Memory B cell (primary cell): ENCODE measurements at places on chromosomes 2 and 18.
A peak's percentile ranks its signal among the peaks of the same experiment; 100 is the strongest.

DNA sequence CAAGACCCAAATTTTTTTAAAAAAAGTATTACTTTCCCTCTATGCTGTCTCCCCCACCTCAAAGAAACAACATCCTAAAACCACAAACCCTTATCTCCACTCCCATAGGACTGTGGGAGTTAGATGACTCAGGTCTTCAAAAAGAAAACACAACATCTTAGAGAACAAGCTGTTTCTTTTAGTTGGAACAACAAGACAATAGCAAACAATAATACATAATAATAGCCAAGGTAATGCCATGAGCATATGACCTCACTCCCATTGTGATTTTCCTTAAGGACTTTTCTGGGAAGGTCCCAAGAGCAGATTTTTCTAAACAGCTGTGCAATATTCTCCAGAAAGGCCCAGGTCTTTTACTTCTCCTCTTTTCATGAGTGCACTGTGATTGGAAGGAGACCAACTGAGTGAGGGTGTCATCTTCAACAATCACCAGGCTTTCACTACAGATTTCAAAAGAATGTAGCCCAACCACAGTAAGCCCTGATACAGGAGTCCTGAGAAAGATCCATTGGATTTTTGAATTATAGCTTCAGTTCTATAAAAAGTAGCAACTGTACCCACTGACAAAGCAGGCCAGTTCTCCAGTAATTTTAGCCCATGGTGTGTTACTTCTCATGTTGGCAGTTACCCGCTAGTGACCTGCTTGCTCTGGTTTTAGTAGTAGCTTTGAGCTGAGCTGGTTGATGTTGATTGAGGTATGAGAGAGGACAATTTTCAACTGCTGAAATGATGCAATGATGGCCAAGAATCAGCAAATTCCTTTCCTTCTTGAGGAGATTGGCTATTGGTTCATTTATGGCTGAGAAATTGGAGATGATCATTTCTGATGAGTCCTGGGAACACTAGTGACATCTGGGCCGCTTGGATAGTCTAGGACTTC lies 144.5 kb upstream of the TCF4 start:
- no peak for DNase-seq

GRCh38 chr2:9238591-9239326 lies 32.1 kb downstream of the ASAP2 start:
- DNase-seq, result no peak

- DNase-seq, result no peak
Measured at GRCh38 chr2:99600981-99601651, 111.3 kb upstream of the REV1 start.

DNA sequence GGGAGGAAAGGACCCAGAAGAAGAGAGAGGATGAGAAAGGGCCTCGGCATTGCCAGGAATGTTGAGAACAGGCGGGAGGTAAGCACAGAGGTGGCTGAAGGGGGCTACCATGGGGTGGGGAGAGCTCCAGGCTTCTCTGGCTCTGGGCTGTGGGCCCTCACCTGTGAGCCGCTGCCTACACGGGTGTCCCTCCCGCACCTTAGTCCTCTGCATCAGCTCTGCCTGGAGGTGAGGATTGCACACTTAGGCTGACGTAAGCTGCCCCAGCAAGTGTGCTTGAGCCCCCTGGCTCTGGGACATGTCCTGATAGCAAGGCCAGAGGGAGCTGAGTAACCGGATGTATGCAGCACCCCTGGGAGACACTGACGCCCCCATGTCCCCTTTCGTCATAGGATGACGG lies 33.9 kb downstream of the TMEM18 start:
- peak; percentile 2 for DNase-seq

GRCh38 chr2:25817630-25818029 lies 60.7 kb downstream of the ASXL2 start:
- no peak for DNase-seq

DNA sequence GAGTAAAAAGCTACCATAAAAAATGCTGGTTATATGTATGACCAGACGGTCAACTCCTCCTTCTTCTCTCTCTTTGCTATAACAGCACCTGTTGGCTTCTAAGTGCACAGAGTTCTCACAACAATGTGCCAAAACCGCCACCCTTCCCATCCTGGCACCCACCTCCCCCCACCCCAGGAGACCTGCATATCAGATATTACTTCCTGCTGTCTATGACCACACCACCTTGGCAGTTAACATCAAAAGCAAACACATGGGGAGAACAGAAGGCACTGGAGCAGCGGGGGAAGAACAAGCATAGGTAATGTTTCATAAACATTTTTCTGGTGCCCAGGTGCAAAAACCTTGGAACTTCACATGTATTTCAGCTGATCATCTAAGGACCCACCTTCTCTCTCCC lies 15.5 kb downstream of the SPRED2 start:
- DNase-seq, result no peak

GRCh38 chr2:75589391-75590105 lies 28.8 kb upstream of the EVA1A start:
- no peak for DNase-seq

DNA sequence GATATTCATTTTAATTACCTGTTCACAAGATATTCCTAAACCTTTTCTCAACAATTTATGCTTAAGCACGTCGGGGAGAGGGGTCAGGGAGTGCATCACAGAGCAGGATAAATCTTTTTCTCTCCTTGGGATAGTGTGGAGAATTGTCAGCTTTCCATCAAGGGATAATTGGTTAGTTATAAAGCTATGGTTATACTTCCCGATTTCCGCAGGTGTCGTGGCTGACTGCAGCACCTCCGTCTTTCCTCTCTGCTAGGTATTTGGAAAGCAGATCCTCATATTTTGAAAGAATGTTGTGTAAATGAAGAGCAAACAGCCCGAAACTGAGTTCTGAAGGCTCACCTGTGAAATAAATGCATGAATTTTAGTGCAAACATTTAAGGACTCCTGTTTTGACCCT lies 778 bp downstream of the DYNC2LI1 start:
- DNase-seq, result no peak

- peak; percentile 55 for DNase-seq
Measured at GRCh38 chr2:63050334-63051041, at the start of gene OTX1. OTX1 (plus strand) TSS chr2:63050830; CDS start chr2:63052991, 2,161 bp downstream.

GRCh38 chr2:2172516-2172915 lies 158.6 kb downstream of the MYT1L start:
- no peak for DNase-seq

- DNase-seq, result no peak
Measured at GRCh38 chr2:108613261-108614042, 79.2 kb downstream of the LIMS1 start.

DNA sequence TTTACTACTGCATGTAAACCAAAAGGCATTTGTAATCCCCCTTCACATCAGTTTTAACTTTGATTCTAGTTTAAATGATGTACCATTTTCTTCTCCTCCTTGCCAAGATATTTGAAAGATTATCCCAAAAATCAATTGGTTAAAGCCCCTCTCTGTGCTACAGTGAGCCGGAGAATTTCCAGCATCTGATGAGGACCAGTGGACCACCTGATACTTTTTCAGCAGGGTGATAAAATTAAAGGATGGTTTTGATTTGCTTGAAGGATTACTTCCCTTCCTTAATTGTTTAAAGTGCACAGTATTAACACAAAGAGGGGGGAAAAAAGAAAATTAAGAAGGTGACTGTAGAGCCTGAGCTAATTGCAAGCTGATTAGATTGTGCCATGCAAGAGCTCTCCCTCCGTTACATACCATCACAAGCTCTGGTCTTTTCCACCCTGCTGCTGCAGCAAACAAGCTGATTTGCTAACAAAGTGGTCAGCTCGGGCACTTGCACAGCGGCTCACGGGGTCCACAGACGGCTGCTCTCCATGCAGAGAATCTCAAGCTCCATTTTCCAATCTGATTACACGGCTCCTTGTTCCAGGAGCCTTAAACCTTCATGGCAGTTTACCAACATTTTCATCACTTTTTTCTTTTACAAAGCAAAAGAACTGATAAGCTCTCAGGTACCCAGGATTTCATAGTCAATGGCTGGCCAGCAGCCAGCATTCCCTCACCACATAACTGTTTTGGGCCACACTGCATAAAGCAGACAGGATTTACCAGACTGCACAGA lies 22.1 kb downstream of the FIGN start:
- no peak for DNase-seq

- DNase-seq, result no peak
Measured at GRCh38 chr2:199734651-199735050, 116.3 kb downstream of the FTCDNL1 start.

GRCh38 chr2:193965263-193965662 lies 1691.8 kb upstream of the SLC39A10 start:
- no peak for DNase-seq

GRCh38 chr2:67825476-67825875 lies 237.3 kb downstream of the C1D start:
- no peak for DNase-seq
